ENCODE measurements at places on chromosomes 5 and 9.

GRCh38 chr9:13224366-13224765, 55.1 kb downstream of the MPDZ start:
- no peak for DNase-seq

DNA sequence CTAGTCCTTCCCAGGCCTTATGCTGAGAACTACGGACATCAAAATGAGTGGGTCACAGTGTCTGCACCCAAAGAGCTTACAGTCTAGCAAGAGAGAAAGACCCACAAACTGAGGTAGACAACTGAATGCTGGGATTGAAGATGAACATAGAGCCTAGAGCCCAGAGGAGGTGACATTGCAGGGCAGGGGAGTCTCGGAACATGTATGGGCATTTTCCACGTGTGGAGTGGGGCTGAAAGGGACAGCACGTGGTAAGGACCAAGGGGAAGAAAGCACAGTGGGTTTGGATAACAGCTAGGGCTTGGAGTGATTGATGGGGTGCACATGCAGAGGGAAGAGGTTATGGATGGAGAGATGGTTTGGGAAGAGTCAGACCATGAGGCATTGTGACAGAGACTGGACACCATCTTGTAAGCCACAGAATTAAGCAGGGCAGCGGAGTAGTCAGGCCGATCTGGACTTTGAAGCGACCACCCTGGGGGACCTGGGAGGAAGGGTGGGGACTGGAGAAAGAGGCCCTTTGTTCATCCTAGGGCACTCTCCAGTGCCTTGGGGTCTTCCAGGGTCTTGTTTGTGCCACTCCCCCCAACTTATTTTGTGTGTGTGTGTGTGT, 47.5 kb upstream of the SH3PXD2B start:
- DNase-seq = no peak

DNA sequence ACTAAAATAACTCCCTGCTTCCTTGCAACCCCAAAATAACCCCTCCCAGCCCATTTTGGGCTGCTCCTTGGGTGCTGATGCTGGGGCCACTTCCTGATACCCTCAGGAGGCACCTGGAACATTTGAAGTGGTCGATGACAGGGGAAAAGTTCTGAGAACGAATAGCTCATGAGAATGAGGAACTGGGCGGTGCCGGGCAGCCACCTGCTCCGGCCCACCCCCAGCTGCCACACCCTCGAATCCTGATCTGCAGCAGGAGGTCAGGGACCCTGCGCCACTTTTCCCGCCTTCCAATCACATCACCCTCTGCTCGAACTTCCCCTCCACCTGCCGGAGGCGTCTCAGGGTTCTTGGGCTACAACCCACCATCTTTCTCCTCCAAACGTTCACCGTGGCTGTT, 19.7 kb downstream of the HRH2 start:
- no peak for DNase-seq

DNA sequence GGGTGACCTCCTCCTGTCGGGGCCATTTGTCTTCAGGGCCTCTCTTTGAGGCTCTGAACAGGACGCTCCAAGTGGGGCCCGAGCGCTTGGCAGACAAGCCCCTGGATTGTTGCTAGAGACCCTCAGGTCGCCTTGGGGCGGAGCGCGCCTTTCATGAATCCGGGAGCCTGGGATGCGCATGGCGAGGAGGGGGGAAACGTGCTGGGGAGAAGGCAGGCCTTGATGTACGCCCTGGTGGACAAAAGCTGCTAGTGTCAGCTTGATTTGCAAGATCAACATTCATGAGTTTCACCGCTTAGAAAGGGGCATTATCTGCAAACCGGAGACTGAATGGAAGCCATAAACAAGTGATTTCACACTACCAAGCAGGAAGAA, 226.3 kb downstream of the SMARCA2 start:
- DNase-seq = no peak

- DNase-seq = no peak
These were observed 36.4 kb downstream of the PIK3R1 start for GRCh38 chr5:68251804-68252522.

DNA sequence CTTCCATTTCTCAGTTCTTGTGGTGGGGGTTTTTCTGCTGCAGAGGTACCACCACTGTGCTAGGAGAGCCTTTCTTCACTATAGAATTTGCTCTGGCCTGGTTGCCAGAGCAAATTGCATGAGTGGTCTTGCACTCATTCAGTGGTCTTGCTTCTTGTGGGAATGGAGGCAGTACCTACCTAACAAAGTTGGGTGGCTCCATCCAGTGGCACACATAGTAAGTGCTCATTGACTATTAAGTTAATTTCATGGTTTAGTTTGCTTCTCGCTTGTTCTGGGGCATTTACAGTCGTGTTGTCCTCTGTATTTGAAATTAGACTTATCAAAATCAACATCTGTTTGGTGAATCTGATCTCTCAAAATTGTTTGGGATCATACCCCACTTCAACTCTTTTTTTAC, 23.0 kb downstream of the SLC28A3 start:
- DNase-seq = no peak

GRCh38 chr5:133846478-133847226, 121.8 kb downstream of the C5orf15 start:
- DNase-seq = no peak

DNA sequence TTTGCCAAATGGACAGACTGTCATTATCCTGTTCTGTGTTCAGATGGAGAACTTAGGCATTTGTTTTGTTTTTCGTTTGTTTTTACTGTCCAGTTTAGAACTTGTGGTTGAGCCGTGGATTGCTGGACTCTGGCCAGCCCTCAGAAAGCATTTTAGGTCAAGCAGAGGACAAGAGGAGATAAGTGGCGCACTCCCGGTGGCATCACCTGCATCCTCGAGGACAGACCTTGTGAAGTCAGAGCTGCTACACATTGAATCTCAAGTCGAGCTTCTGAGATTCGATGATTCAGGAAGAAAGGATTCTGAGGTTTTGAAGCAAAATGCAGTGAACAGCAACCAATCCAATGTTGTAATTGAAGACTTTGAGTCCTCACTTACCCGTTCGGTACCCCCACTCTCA, 8.9 kb downstream of the MTRR start:
- no peak for DNase-seq

- no peak for DNase-seq
These were observed 16.1 kb downstream of the FBP1 start for GRCh38 chr9:94623253-94623652.

- DNase-seq = no peak
These were observed 210.1 kb downstream of the TARS1 start for GRCh38 chr5:33650911-33651310.

DNA sequence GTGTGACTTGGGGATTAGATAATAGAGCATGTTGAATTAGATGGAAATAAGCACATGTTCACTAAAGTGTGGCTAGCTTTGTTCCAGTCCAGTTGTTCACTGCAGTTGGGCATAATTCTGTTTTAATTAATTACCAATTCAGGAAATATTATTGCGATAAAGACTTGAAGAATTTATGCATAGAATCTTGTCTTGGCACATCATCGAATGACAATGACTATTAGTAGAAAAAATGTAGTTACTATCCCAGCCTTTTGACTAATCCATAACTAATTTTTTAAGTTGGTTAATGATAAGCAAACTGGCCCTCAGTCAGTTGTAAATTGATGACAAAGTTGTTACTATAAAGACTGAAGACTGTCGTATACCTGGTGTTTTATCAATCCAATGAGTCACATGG, 10.5 kb downstream of the LNPEP start:
- no peak for DNase-seq

GRCh38 chr9:94600258-94600657, 6.6 kb upstream of the FBP2 start:
- DNase-seq = no peak

DNA sequence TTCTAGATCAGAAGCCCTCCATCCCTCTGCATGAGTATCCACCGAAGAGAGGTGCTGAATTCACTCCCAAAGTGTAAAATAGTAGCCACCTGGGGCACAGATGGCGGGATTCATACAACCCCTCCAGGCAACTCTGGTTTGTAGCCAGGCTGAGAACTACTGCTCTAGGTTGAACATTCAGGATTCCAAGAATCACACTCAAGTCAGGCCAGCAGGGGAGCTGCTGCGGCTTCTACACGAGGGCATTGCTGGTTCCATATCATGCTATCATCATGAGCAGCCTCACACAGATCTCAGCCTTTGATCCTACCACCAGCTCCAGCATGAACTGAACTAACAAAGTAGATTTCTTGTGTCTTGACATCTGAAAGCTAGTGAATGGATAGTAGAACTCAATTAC, 367.9 kb downstream of the DIRAS2 start:
- no peak for DNase-seq

DNA sequence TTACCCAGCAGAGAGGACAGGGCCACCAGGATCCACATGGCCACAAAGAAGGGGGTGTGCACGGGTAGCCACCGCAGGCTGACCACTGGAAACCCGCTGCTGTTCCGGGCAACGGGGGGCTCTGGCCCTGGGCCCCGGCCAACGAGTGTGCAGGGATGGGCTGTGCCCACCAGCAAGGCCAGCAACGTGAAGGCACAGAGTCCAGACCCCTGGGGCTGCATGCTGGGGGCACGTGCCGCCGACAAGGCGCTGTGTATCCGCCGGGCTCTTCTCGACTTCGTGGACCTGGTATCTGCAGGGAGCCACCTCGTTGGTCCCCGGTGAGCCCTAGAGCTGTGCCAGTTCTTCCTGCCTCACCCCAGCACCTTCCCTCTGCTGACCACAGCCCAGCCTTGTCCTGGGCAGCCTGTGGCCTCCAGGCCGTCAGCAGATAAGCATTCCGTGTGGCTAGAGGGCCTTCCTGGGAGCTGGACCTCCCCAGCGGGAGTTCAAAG, 42.2 kb upstream of the CEP72 start:
- DNase-seq = no peak

- DNase-seq = no peak
These were observed 1139.6 kb upstream of the NUDT12 start for GRCh38 chr5:104702212-104702611.

- no peak for DNase-seq
These were observed 93.4 kb downstream of the PLK2 start for GRCh38 chr5:58366461-58366860.

DNA sequence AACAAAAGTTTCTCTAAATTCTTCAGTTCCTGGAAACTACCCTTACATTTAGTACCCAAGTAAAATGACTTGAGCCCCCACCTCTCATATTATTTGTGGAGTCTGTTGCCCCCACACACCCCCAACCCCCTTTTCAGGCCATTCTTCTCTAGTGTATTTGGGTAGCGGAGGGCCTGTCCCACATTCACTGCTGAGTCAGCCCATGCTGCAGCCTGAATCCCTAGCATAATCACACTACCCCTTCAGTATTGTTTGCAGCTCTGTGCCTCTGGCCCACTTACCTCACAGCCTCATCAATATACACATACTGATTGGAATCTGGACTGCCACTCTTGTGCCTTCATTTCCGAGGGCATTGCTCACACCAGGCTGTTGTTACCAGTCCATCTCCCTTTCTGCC, 26.8 kb downstream of the RGS7BP start:
- no peak for DNase-seq

DNA sequence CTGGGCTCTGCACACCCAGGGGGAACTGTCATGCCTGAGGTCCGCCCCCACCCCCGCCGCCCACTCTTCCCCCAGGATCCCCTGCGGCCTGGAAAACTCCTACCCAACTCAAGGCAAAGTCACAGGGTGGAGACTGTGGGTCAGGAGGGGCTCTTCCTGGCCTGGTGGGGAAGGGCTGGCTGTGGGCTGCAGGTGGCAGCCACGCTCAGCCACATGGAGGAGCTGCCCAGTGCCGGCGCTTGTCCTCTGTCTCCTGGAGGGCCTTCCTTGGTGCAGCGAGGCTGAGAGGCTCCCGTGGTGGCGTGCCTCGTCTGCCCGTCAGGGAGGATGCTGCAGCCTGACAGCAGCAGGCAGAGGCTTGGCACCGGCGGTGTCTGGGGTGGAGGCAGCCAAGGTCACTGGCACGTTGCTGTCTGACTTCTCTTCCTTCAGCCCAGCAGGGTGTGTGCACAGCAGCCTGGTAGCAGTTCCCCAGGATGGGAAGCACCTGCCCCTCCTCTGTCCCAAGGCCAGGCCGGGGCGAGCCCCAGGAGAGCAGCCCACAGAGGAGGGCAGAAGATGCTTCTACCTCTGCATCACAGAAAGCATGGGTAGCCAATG, 78.1 kb downstream of the ADAMTS2 start:
- DNase-seq = no peak

DNA sequence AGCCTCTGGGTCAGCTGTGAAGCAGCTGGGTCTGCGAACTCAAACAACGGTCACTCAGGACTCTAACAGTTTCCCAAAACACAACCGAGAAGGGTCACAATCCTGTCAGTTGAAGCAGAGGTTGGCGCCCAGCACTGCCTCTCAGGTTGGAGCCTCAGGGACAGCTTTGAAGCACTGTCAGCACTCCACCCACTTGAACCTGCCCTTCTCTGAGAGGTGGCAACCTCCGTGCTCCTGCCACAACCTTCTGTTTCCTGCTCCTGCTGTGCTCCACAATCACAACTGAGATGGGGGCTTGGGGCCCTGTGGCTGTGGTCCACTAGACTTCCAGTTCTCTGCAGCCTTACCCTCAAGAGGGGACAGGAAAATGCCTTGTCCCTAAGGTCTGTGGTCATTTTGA, 21.7 kb upstream of the LCP2 start:
- no peak for DNase-seq

DNA sequence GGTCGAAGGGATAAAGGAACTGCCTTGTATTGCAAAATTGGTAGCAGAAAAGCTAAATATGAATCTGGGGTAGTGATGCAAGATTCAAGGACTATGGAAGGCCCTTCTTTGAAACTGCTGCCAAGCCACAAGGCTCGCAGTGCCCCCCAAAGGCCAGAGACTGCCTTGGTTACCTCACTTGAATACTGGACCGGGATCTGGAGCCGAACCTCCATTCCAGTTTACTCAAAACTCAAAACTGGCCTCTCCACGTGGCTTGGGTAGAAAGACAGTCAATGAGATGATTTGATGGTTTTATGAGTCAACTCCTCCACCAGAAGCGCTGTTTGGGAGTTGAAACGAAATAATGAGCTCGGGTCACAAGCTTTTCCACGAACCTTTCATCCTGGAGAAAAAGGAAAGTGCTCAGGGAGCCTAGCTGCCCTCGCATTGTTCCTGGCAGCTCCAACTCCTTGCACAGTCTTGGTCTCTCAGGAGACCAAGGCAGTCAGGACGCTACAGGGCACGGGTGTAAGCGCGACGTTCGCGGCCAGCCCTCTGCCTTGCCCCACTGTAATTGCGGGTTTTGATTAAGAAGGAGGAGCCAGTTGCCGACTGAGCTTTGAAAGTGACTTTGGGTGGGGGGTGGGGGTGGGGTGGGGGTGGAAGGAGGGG, 2.8 kb downstream of the ST8SIA4 start:
- DNase-seq = peak; percentile 18

GRCh38 chr9:90840696-90841095, 39.1 kb downstream of the SYK start:
- DNase-seq = no peak

- no peak for DNase-seq
These were observed 2.9 kb downstream of the DENND4C start for GRCh38 chr9:19233344-19233743.

- no peak for DNase-seq
These were observed 32.9 kb downstream of the ZMAT2 start for GRCh38 chr5:140733098-140733497.

DNA sequence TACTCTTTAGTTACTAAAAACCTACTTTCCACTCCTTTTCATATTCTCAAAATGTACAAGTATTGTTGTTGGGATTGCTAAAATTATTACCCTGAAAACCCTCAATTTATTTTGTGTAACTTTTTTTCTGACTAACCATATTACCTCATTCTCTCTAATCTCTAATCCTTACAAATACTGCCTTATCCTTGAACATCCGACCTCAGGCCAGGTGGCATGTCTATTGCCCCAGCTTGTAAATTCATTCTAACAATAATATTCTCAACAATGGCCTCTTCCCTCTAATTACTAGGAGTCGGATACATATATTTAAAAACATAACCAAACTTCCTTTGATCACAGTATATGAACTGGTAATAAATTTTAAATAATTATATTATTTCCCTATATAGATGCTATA, 25.8 kb downstream of the ARL15 start:
- DNase-seq = no peak

All from CD4-positive, CD25-positive, alpha-beta regulatory T cell (primary cell).